NCI-H187 (cell line): ENCODE measurements at places on chromosomes 12 and 14.

GRCh38 chr12:6285532-6286306 lies 24.8 kb upstream of the PLEKHG6 start:
- no peak for DNase-seq

GRCh38 chr12:1619587-1619986 lies 9.4 kb upstream of the WNT5B start:
- DNase-seq, result no peak

GRCh38 chr14:89617481-89618329 lies 200.7 kb upstream of the FOXN3 start:
- DNase-seq, result no peak

- DNase-seq, result peak; percentile 29
Observed at GRCh38 chr14:25041898-25042297, 8.0 kb downstream of the STXBP6 start.

GRCh38 chr14:32027255-32027939 lies 49.7 kb upstream of the ARHGAP5 start:
- DNase-seq, result no peak

DNA sequence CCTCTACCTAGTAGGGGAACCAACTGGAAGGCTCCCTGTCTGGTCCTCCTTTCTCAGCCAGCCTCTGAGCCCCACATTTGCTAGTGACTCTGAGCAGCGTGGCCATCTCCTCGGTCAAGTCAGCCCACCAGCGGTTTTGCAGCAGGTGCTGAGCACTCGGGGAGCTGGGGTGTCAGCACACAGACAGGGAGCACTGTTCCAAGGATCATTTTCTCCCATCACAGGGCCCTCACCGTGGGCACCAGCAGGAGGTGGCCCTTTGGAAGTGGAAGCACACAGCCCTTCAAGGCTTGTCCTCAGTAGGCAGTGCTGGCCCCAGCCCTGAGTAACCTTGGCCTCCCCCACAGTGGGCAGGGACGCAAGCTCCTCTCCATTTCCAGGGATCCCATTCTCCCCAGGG lies 24.1 kb upstream of the EML1 start:
- DNase-seq, result no peak

- no peak for DNase-seq
Observed at GRCh38 chr14:101084436-101084826, 180.9 kb upstream of the RTL1 start.

- no peak for DNase-seq
Observed at GRCh38 chr12:20555771-20556170, 139.4 kb upstream of the SLCO1C1 start.

DNA sequence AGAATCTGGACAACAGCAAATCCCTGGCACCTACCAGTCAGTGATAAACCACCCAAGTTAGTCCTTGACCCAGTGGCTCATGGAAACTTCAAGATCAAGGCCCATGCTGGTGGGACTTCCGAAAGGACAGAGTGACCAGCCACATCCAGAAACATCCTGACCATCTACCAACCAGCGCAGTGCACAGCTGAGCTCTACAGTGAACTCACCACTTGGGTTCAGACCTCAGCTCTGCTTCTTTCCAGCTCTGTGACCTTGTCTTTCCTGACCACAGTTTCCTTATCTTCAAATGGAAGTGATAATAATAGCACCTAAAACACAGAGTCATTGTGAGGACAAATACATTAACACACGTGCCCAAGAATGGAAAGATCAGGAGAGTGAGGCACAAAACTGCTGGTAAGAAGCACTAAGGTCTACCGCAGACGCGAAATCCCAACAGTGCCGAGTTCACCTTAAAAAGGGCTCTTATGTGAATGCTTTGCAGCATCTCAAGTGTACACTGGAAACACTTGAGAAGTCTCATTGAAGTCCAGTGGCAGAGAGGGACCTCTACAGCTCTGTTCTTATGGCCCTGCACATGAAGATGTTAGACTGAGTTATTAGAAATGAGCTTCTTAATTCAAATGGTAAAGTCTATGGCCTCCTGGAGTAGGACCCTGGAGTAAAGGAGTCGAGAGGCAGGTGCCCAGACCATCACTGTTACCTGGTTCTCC lies 128.8 kb downstream of the CCDC60 start:
- no peak for DNase-seq
